ENCODE measurements at places on chromosomes 3 and 15.

- peak; percentile 98 for DNase-seq
These were observed 29.3 kb upstream of the SH3BP5 start for GRCh38 chr3:15361494-15362214.

GRCh38 chr15:36183201-36183600 lies 396.2 kb upstream of the CDIN1 start:
- no peak for DNase-seq

DNA sequence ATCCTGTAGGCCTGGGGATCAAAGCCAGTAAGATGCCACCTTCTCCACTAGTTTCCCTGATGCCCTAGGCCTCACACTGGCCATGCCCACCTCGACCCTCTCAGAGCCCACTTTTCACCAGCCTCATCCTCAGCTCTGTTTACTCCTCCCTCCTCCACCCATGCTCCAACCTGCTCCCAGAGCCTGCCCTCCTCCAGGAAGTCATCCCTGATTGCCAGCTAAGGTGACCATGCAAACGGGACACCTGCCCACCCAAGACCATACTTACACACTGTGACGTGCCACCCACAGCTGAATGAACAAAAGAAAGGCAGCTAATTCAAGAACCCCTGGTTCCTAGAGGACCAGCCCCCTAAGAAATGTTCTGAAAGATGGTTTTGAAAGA lies 9.1 kb downstream of the PLCD1 start:
- DNase-seq = no peak

DNA sequence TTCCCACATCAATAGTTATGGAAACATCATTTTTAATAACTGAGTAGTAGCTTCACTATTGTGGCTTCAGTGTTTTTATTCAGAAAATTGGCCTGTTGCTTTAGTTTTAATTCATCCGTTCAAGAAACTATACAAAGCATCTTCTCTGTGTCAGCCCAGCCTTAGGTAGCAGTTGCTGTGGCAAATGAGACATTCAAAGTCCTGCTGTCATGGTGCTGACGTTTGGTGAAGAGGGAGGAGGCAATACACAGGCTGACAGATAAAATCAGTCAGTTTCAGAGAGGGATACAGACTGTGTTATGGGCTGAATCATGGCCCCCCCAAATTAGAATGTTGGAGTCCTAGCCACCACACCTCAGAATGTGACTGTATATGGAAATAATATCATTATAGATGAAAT lies 56.5 kb downstream of the SLC7A14 start:
- DNase-seq = no peak

- DNase-seq = no peak
These were observed 129.9 kb downstream of the ROBO2 start for GRCh38 chr3:77169823-77170222.

All from inflammatory macrophage treated with lipopolysaccharide for 4 hours (primary cell).